ENCODE measurements at places on chromosomes 4 and X.

DNA sequence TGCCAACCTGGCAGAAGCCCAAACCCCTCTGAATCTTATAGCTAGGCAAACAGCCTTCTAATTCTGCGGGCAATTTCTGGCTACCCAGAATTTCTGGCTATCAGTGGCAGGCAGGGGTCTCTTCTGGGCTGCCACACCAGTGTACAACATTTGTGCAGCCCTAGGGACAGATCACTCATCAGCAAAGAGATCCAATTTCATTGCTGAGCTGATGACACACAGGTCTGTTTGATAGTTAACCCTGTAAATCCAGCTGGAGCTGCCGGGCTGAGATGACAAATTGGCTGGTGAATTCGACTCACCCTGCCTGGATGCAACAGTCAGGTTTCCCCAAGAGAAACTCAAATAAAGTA lies 2.4 kb downstream of the MID1 start:
- DNase-seq: no peak

GRCh38 chrX:129360175-129360574 lies 163.1 kb downstream of the SMARCA1 start:
- DNase-seq: peak; percentile 68

DNA sequence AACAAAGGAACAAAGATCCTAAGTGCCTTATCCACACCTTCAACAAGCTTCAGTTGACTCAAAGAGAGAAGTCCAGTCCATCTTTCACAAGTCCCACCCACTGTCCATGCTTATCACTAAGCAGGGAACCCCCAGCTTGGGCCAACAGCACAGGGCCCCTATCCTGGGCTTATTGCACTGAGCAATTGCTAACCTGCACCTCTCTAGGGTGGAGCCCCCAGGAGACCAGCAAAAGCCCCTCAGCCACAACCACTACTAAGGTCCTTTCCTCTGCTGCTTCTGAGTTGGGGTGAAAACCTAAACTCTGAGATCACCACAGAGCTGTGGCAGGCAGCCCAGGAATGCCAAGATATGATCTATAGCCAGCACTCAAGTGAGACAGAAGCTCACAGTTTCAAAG lies 96.7 kb upstream of the PBDC1 start:
- no peak for DNase-seq

DNA sequence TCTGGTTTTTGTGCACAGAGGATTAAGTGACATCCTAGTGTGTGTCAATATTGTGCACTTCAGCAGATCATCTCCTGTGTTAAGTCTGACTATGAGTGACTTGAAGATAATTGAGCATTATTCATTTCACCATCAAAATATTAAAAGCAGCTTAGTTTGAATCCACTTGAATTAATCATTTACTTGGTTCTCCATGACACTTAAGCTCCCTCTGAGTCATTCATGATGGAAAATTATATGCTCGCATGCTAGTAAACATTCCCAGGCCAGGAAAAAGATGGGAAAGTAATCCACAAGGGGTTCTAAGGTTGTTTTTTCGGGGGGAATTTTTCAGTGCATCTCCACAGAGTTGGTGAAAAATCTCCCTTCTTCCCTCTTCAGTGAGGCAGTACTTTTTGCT lies 97.2 kb upstream of the EOLA2 start:
- no peak for DNase-seq

DNA sequence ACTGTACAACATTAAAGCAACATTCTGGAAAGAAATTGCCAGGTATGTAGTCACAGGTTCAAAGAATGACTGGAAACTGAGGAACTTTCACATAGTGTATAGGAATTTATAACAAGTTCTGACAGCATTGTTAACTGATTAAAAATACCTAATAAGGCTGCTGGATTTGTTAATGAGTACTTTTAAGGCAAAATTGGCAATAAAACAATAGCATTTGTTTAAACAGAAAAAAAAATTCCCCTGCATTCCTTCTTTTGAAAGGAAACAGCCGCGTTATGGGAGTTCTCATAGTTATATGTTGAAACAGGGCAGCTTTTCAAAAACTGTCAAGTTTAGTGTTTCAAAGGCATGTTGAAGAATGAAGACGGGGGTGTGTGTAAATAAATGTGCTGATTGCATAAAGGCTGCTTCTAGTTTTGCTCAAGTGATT lies 282.5 kb upstream of the FAT1 start:
- no peak for DNase-seq

GRCh38 chr4:118989098-118990080 lies 100.7 kb downstream of the SYNPO2 start:
- peak; percentile 8 for DNase-seq

DNA sequence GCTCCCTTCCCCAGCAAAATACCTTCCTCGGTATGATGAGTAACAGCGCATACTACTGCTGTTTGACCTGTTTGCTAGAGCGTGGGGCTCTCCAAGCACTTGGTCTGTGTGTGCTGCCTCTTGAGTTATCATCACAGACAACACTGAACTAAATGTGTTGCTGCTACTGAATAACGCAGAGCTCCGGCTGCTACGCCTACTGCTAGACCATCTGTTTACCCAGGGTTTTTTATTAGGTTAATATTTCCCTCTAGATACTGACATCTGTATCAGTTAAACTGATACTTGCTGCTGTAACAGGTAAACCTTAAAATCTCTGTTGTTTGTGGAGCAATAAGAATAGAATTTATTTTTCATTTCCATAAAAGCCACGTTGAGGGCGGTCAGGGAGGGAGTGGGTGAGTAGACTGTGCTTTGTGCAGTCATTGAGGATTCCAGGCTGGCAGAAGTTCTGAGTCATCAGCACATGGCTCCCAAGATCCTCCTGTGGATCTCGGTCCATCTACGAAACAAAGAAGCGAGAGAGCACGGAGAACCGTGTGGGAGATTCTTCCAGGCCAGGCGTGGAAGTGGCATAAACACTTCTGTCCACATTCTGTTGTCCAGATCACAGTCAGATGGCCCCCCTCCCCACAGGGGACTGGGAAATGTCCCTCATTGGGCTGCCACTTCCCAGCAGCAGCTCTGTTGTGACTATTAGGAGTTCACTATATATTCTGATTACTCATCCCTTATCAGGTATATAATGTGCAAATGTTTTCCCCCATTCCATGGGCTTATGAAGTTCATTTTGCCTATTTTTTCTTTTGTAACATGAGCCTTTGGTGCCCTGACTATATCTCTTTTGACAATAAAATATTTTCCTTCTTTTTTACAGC lies 14.1 kb downstream of the GRK4 start:
- no peak for DNase-seq

DNA sequence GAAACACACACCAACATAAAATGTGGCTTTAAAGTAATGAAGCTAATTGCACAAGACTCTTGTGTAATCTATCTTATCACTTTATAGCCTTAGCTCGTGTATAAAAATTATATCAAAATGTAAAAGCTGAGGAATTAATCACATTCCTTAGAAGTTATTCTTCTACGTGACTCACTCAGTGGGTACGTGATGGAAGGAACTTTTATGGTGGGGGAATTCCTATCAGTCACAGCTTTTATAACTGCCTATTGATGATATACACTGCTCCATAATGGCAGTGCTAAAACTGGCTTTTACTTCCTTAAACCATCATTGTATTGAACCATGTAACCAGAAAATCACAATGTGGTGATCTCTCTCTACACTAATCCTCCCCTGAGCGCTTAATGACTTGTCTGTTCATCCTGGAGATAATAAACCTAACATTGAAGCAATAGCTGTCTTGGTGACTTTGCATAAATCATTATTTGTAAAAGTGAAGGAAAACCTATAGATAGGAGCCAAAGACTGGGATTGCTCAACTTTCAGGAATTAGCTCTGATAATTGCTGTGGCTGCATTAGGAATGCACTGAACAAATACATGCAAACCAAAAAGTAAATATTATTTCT lies 276.7 kb downstream of the GBA3 start:
- DNase-seq: no peak

DNA sequence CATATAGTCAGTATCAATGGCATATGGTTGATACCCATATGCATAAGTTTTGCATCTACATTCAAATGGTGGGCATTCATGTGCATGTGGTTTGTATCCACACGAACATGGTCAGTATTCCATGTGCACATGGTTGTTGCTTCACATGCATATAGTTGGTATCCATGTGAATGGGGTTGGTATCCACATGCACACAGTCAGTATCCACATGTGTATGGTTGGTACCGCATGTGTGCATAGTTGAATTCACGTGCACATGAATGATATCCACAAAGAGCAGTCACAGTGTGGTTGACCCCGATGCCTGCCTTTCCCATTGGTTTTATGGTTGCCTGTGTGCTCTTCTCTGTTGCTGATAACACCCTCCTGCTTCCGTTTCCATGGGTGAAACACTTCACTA lies 427.9 kb downstream of the STIM2 start:
- DNase-seq: no peak

DNA sequence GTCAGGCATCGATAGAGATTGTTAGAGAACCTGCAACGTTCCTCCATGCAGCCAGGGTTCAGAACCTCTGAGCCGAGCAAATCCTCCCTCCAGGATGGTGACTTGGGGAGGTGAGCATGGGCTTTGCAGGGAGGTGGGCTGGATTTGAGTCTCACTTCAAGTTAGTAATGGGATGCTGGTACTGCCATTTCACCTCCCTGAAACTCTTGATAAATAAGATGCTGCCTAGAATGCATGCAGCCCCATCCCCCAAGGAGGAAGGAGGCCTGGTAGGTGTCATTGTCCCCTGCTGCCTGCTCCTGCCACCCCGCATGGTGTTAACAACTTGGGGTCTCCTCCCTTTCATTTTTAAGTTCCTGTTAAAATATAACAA lies 35.7 kb upstream of the SLC2A9 start:
- no peak for DNase-seq

- no peak for DNase-seq
Measured at GRCh38 chr4:53364624-53365023, 1.2 kb downstream of the SCFD2 start.

DNA sequence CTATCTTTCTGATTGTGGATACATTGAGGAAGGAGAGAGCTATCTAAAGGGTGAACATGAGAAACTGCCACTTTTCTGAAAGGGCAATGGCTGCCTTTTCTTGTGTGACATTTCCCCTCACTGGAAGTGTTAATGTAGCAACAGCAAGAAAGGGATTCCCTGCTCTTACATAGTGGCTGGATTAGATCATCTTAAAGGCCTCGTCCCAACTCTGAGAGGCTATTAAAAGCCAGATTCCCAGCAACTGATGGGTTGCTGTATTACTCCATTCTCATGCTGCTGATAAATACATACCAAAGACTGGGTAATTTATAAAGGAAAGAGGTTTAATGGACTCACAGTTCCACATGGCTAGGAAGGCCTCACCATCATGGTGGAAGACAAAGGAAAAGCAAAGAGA lies 33.7 kb upstream of the ADH7 start:
- no peak for DNase-seq

DNA sequence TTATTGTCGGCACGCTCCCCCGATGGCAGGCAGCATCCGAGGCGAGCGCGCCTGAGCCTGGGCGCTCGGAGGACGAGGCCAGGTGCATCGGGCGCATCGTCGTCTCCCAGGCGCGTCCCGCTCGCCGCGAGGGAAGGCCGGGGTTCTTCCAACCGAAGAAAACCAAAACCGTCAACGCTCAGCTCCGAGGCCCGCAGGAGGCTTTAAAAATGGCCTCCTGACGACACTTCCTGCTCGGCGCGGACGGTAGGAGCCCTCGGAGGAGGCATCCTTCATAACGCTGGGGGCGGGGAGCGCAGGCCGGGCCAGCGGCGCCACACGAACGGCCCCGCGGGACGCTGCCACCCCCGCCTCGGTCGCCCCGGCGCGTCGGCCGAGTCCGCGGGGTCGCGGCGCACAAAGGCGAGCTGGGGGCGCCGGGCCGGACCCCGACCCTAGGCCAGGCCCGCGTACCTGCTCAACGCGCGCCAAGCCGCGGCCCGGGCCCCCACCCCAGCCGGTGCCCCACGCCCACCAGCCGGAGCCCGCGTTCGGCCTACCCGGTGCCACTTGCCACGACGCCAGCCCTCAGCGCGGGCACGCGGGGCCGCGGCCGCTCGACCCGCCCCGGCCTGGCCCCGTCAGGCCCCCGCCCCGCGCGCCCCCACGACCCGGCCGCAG lies 501 bp downstream of the ZNF518B start:
- DNase-seq: peak; percentile 72

- DNase-seq: peak; percentile 63
Measured at GRCh38 chr4:112327965-112328733, 31.0 kb downstream of the ALPK1 start.

DNA sequence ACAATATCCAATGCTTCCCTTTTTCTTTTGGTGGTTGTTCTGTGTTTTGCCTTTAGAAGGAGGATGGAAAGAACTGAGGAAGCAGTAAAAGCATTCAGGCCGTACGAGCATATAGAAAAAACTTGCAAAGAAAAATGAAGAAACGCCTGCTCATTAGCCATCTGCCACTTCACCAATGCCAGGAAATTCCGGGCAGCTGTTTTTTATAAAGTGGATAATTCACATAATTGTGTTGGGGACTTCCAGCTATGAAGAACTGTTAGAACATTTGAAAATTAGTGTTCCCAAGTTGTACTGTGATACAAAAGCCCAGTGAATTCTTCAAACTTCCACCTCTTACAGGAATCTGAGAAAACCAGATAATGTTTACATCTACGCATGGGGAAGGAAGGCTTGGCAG lies 11.7 kb downstream of the RELL1 start:
- no peak for DNase-seq

GRCh38 chr4:140602714-140603113 lies 34.0 kb upstream of the UCP1 start:
- DNase-seq: no peak

DNA sequence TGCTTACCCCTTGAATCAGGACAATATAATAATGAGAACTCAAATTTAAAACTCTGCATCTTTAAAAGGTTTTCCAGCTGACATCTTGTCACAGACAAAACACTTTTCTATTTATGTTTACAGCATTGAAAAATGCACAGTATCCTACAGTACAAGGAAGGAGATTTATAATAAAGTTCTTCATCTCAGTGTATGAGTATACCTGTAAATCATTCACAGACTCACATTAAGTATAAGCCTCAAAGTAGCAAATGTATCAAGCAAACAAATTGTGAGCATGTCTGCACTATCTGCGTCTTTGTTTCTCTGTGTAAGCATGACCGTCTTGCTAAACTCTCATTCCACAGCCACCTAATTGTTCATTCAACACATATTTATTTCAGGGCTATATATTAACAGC lies 52.8 kb downstream of the PPP1R2C start:
- no peak for DNase-seq

- peak; percentile 42 for DNase-seq
Measured at GRCh38 chrX:83469551-83469950, 38.5 kb upstream of the POU3F4 start.

- DNase-seq: no peak
Measured at GRCh38 chr4:128358231-128358912, 70.8 kb upstream of the PGRMC2 start.

Data from activated CD4-positive, alpha-beta T cell treated with anti-CD3 and anti-CD28 coated beads, Interleukin-10, Interleukin-2, amounts not matched to agents 100 ng/mL and 50 ng/mL, durations not matched to agents 16 hours and 8 hours (primary cell).